ENCODE measurements at places on chromosomes 3 and 15.

GRCh38 chr15:60973637-60974415 is 255.3 kb downstream of the RORA start:
- DNase-seq: no peak

GRCh38 chr15:94951538-94951937 is 720.2 kb downstream of the MCTP2 start:
- DNase-seq: no peak

DNA sequence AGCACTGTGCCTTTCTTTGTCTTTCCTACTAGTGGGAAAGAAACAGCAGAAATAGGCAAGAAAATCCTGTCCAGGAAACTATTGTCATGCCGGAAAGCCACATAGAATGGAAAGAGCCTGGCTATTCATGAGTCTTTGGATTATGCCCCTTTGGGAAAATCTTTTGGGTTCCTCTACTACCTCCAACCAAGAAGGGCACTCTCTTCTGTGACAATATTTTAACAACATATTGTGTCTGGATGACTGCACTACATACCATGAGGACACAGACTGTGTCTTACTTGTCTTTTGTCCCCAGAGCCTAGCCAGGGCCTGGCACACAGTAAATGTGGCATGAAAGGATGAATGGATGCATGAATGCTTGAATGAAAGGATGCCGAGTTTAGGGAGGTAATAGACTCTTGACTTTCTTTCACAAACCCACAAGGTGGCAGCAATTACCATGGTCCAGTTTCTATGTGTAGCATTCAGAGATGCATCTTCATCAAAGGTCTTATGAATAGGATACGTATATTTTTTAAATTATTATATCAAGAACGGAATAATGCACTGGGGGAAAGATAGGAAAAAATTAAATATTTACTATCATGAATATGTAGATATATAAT is 30.3 kb downstream of the ARL14 start:
- no peak for DNase-seq

DNA sequence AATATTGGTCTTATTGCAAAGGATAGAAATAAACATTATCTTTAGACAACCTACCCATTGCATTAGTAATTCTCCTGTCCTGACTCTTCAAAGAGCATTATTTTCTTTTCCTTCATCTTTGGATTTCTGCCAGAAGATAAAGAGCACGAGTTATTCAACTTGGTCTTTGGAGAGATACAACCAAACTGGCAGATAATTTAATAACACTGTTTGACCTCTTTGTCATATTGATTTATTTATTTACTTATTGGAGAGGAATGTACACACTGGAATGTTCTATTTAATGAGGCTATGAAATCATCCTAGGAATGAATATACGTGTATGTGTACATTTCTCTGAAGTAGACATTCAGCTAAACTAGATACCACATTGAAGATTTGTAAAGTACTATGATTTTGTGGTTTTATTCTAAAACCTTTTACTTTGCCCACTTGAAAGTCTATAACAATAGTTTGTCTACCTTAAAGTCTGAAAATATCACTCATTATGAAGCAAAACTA is 462.1 kb downstream of the C3orf38 start:
- DNase-seq: no peak

DNA sequence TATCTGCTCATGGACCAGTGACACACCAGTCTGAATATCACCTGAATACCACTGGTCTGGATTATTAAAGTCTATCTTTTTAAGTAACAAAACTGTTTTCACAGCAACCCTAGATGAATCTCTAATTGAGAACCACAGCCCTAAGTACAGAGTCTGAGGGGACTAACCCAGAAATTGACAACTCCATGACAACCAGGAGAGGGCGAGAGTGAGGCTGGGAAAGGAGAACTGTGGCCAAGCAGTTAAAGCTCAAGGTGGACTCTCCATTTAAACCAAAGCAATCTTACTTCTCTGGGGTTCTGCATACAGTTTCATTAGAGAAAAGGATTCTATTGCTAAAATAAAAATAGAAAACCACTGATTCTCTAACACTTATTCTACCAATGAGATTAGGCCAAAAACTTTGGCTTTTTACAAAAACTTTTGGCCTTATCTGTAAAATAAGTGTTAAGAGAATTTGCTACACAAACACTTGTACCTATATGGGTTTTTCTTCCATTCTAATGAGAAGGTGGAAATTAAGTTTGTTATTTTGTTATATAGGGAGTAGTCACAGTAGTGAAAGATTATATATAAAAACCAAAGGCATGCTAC is 11.4 kb downstream of the NEK10 start:
- DNase-seq: peak; percentile 17

- no peak for DNase-seq
These were observed 8.3 kb downstream of the BDH1 start for GRCh38 chr3:197547306-197548011.

GRCh38 chr3:60669636-60670035 is 581.6 kb downstream of the FHIT start:
- no peak for DNase-seq

DNA sequence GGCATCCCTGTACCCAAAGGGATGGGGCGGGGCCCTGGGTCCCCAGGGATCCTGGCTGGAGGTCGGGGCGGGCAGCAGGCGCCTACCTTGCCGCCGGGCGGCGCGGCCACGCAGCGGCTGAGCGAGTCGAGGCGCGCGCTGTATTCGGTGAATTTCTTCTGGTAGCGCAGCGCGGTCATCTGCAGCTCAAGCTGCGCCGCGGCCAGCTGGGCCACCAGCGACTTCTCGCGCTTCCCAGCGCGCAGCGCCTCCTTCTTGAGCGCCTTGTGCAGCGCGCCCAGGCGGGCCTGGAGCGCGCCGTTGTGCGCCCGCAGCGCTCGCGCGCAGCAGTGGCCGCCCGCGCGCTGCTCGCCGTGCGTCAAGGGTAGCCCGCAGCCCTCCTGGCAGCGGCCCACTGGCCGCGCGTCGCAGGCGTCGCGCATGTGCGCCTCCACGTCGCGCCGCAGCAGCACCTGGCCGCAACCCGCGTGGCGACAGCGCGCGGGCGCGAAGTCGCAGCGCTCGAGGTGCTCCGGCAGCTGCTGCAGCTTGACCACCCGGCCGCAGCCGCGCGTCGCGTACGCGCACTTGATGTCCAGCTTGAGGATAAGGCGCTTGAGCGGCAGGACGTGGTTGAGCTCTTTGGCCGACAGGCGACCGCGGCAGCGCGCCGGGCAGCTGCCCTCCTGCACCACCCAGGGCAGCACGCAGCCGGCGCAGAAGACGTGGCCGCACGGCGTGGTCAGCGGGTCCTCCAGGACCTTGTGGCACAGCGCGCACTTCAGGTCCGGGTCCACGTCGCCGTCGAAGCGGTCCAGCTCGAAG is 522 bp downstream of the PDZRN3 start:
- no peak for DNase-seq

DNA sequence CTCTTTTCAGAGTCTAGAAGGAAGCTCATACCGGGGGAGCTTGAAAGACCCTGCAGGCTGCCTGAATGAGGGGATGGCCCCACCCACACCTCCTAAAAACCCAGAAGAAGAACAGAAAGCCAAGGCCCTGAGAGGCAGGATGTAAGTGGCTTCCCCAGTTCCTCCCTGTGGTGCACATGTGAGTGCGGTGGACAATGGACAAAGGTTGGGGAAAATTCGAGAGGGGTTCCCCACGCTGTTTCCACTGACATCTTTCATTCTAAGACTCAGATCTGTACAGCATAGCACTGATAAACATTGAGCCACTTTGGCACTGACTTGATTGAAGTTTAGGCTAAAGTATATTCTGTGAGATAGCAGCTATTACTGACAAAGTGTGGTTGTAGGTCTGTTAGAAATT is 79.5 kb upstream of the UMPS start:
- DNase-seq: no peak

DNA sequence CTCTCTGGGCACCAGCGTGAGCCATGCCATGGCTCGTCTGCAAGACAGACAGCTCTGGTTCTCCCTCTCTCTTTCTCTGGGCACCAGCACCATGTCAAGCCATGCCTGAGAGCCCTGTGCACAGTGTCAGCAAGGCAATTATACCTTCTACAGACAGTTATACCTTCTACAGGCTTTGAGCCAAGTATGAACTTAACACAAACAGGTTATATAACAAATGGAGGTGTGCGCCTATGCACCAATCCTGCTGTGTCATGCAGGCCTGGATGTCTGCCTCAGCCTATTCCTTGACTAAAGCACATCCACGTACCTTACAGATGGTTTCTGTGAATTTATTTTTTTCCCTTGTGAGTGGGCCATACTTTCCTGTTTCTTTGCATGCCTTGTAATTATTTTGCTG is 5.9 kb upstream of the FBXL2 start:
- DNase-seq: no peak

DNA sequence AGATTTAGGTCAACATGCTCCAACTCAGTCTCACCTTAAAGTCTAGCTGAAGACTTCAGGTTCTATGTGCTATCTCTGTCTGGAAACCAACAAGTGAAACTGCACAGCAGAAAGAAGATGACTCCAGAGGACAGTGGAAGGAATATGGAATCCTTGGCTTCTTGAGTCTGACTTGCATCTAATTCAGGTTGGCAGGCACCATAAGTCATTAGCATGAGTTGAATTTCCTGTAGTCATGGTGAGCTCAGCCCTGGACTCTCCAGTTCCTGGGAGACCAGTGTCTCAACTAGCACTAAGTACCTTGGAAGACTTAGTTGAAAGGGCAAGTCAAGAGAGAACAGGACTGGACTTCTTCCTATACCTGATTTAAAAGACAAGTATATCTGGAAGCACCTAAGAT is 129.7 kb downstream of the DTWD1 start:
- no peak for DNase-seq

DNA sequence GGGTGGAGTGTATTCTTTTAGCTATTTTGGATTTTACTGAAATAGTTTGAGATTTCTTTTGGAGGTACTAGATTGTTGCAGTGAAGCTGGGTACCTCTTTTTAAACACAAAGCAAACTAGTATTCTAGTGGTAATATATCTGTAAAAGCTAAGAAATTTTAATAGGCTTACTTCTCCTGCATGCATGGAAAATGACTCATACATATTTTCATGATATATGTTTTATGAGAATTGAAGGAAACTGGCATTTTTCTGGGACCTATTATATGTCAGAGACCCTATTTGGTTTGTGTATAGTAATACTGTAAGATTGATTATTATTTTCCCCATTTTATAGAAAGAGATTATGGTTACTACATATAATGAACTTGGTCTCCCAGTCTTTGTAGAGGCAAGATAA is 851.0 kb downstream of the DIPK2A start:
- DNase-seq: no peak

DNA sequence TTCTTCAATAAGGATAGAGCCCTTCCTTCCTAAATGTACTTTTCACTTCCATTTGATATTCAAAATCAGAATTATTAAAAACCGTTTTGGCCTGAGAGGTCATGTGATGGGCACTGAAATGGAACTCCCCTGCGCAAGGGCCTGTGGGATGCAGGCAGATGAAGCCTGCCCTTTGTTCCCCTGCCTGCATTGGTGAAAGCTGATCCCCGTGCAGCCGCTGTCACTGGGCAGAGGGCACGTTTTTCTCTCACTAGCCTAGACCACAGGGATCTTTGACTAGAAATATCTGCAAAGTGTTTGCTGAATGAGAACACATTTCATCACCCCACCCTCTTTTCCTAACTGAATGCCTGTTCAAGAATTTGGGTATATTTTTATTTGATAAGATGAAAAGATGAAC is 74.9 kb downstream of the TIPARP start:
- no peak for DNase-seq

GRCh38 chr3:114313426-114313825 is 19.6 kb downstream of the TIGIT start:
- no peak for DNase-seq

DNA sequence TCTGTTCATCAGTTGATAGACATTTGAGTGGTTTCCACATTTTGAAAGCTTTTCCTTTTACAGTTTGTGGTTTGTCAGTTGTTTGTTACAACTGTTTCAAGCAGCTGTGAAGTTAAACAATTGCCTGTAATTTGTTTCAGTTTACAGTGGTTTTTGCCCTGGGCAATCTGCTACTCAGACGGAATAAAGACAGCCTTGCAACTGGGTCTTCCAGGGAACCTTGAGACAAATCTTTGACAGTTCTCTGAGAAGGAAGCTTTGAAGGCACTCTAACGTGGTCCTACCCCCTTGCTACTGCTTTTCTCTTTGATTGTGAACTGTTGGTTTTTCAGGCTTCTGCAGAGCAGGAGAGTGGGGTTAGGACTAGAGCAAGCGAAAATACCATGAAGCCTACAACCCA is 28.0 kb downstream of the LRRC28 start:
- no peak for DNase-seq

DNA sequence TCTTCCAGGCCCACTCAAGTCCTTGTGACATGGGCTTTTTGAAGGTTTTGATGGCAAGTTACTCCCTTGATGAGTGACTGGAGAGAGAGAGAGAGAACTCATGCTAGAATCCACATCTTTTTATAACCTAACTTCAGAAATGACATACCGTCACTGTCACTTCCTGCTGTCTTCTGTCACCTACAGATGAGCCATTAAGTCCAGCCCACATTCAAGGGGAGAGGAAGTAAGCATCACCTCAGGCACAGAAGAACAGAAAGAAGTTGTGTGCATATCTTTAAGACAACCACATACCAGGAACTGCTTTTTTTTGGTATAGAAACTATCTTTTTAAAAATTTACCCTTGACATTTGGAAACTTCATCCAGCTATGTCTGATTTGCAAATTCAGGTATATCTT is 16.6 kb upstream of the TXNRD3 start:
- DNase-seq: no peak

GRCh38 chr3:59404851-59405250 is 355.0 kb upstream of the CFAP20DC start:
- DNase-seq: no peak

- no peak for DNase-seq
These were observed 25.5 kb downstream of the CHP1 start for GRCh38 chr15:41256577-41257038.

GRCh38 chr3:53067567-53067966 is 21.7 kb upstream of the SFMBT1 start:
- DNase-seq: no peak
